ENCODE measurements at places on chromosomes 1 and 21.

- no peak for DNase-seq
Measured at GRCh38 chr1:204997591-204998355, 45.2 kb upstream of the CNTN2 start.

DNA sequence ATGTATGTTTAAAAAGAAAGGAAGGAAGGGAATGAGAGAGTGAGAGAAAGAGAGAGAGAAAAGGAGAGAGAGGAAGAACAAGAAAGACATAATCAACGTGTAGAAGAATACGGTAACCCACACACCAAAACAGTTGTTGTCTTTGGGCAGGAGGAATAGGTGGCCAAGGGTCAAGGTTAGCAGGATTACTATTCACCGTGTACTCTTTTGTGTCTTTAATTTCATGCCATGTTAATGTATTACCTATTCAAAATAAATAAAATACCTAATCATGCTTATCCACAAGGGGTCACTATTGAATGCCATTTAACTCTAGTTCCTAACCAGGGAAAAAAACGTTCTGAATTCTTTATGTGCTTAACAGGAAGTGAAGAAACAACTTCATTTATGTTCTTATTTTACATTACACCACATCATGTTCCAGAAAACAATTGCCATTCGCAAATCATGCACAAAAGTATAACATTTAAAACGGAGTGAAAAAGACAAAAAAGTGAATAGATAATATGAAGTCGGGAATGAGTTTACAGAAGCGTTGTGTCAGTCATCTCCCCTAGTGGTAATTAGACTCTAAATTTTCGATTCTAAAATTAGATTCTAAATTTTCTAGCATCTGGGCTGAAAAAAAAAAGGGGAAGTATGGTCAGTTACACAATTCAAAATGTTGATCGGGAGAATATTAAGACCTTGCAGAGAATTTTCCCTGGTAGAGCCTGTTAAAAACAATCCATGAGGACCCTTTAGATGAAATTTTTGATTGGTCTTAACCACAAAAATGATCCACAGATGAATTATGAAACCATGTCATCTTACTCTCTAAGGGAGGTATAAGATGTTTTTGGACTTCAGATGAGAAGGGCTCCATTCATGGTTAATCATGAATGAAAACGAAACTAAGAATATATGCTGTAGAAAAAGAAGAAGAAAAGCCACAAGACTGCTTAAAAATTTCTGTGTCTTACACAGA lies 700 bp upstream of the KMO start:
- DNase-seq: no peak

DNA sequence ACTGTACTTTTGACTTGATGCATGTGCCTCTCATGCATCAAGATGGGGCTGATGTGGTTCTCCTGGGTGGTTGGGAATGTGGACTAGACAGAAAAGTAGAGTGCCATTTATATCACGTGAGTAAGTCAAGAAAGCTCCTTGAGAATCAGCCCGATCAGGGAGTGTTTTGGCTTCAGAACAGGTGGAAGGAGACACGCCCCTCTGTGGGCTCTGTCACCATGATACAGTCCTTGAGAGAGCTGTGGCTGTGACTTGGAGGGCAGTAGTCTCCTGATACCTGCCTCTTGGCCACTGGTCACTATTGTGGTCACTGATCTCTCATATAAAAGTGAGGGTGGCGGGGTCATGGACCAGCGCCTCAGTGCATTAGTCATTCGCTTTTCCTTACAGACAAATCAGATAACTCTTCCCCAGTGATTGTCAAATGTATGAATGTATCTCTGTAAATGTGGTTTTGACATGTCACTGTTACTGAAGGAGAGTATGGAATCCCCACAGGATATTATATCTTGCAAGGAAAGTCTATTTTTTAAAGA lies 8.9 kb upstream of the C4BPB start:
- no peak for DNase-seq

- no peak for DNase-seq
Measured at GRCh38 chr1:66464802-66465201, 69.2 kb upstream of the SGIP1 start.

- DNase-seq: no peak
Measured at GRCh38 chr1:222109836-222110235, 367.9 kb upstream of the DUSP10 start.

- no peak for DNase-seq
Measured at GRCh38 chr1:18651713-18652112, 21.1 kb downstream of the PAX7 start.

DNA sequence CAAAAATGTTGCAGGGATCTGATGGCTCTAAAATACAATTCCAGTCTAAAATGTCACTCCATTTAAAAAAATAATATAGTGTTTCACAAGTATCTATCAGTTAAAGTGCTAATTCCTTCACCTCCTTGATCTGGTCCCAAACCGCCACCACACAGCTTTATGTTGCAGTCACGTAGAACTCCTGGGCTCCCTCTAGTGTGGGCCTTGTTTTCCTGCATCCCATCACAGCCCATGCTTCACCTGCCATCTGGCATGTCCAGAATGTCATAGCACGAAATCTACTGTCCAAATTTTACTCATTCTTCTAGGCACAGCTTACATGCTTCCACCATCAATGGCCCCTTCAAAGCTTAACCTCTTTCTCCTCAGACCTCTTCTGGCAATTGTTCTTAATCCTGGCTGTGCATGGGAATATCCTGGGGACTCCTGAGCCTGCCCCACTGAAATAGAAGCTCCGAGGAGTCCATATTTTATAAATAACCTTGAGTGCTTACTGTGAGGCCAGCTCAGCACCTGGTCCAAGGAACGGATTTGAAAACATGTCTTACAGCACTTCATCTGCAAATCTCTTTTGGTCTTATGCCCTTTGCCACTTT lies 15.5 kb downstream of the FYB2 start:
- DNase-seq: peak; percentile 26

- DNase-seq: no peak
Measured at GRCh38 chr1:91876781-91877573, 9.0 kb downstream of the TGFBR3 start.

DNA sequence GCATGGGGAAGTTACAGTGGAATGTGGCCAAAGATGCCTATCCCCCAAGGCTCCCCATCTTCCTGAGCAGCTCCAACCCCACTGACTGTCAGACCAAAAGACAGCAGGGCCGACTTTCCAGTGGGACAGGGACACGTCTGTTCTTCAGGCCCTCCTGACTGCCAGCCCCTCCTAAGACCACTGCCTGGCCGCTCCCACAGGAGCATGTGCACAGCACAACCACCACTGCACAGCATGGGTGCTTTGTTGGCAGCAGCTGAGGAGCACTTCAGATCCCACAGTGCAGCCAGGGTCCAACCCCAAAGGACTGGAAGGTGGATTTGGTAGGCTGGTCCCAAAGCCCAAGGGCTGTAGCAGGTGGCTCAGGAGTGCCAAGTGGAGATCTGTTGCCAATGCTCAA lies 648.3 kb upstream of the BRINP3 start:
- DNase-seq: no peak

DNA sequence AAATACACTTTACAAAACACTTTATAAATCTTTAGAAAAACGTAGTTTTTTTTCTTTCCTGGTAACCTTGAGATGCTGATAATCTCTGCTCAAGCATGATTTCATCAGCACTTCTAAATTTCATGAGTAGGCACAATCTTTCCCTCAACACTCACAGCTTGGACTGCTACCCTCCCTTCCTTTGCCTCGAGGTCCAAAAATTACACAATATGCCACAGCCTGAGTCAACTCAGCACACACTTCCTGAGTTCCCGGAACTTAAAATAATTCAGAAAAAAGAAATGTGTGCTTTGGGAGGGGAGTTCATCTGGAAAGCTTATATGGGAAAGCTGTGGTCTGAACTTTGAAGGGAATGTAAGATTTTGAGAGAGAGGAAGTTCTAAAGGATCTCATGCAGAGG lies 5.9 kb downstream of the CLCA2 start:
- DNase-seq: no peak

- DNase-seq: no peak
Measured at GRCh38 chr1:94884106-94884505, 42.8 kb downstream of the CNN3 start.
